NCI-H1436 (cell line): ENCODE measurements at places on chromosomes 4 and X.

DNA sequence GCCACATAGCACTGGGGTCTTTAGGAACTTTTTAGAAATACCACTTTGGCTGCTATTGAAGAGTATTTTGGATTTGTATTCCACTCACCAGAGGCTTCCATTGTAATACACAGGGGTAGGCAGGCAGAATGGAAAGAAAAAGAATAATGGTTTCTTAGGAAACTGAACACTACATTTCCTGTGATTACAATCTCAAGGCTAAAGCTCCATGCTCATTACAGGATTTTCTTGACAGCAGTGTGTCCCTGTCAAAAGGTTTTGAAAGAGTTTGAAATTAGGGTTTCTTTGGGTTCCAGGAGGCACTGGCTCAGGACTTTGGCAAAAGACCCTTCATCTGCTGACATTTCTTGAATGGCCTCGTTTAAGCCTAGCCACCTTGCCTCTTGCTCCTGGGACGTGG, 74.8 kb upstream of the STIM2 start:
- no peak for DNase-seq

- DNase-seq, result no peak
Measured at GRCh38 chrX:69366183-69366582, 137.9 kb upstream of the NALF2 start.

DNA sequence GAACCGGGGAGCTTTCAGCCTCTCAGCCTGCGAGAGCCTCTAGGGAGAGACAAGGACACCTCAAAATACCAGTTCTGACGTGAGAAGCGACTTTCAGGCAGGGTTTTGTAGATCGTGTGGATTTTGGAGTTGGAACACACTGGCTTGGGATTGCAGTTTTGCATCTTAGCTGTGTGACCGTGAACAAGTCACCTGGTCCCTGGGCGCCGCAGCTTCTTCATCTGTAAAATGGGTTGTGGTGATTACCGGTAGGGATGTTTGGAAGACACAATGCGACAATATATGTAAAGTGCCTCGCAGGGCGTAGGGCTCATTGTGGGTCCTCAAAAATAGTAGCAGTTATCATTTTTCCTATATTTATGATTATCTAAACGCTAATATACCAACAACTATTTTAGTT, 43.7 kb upstream of the STOX2 start:
- DNase-seq, result no peak

GRCh38 chr4:26859762-26860156, 882 bp upstream of the STIM2 start:
- no peak for DNase-seq

DNA sequence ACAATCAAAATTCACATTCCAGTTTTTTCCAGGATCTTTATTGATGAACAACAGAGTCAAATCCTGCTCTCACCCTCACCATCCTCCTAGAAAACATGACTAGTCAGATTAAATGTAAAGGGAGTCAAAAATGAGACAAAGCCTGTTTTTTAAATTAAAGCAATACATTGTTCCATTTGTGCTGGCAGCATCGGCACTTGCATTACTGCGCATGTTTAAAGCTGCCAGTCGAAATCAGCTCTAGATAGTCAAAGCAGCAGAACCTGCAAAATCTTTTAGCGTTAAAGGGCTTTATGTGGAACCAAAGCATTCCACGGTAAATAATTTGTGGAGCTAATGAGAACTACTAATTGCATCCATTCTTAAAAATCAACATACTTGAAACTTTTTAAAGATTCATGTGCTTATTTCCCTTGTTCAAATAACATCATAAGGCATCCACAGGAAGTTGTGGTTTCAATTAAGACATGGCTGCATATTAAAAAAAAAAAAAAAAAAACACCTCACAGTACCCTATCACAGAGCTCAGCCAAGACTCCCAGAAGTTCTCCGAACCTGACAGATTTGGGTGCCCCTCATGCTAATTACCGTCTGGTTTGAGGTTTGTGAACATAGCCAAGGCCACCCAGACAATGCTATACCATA, 82.2 kb downstream of the SH3KBP1 start:
- no peak for DNase-seq

DNA sequence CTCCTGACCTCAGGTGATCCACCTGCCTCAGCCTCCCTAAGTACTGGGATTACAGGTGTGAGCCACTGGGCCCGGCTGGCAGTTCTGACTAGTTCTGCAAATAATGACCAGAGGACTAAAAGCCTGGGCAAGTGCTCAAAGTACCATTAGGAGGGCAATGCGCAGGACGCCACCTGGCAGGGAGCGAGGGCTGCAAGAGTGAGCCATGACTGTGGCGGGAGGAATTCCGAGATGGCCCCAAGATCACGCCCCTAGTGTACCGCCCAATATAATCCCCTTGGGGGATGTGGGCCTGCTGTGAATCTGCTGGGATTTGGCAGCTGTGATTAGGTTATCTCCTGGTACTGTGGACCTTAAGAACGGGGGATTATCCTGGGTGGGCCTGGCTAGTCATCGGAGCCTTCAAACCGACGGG, 26.2 kb upstream of the GPR78 start:
- DNase-seq, result no peak

GRCh38 chr4:47926667-47927258, 12.4 kb upstream of the NFXL1 start:
- DNase-seq, result peak; percentile 62

- DNase-seq, result no peak
Measured at GRCh38 chr4:154329268-154329868, 162.2 kb downstream of the DCHS2 start.

DNA sequence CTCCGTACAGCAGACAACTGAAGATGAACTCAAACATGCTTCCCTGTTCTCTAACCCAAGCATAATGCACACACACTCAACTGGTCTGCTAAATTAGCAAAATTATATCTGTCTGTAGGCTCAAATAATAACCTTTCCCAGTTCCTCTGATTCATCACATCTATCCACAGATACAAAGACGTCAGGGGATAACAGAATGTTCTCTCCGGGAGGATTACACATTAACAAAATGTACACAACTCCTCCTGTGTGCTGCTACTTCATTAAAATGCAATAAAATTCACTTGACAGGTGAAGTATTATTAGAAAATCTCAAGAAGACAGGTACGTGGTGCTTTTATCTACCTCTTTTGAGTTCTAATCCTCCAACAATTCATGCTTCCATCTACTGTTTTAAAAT, 57.4 kb downstream of the FAT1 start:
- DNase-seq, result no peak

DNA sequence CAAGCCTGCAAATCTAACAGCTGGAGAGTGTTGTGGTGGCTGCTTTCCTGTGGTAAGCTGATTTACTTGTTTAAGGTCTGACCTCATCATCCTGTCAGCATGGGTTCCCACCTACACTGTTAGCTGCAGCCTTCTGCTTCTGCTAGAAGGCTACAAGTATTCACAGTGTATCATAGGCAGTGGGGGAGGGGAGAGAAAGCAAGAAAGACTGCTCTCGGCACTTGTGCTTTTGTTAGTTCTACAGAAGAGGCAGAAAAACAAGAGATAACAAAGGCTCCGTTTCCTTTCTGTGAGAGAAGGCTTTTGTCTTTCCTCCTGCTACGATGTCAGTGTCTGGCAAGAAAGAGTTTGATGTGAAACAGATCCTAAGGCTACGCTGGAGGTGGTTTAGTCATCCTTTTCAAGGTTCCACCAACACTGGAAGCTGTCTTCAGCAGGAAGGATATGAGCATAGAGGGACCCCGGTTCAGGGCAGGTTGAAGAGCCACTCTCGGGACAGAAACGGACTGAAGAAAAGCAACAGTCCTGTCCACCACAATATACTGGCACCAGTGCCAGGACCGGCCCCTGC, at the start of gene KLHL4:
KLHL4 (plus strand) TSS at position 232 of the 571 bp plus-strand sequence; CDS start at position 324, 92 bp downstream.
- DNase-seq, result no peak

- no peak for DNase-seq
Measured at GRCh38 chr4:150518559-150518958, 63.4 kb upstream of the MAB21L2 start.

GRCh38 chr4:83025563-83025962, 9.4 kb upstream of the COPS4 start:
- no peak for DNase-seq

- DNase-seq, result peak; percentile 49
Measured at GRCh38 chrX:136168929-136169735, 21.8 kb downstream of the FHL1 start.

- no peak for DNase-seq
Measured at GRCh38 chr4:152112190-152112589, 351.4 kb upstream of the GATB start.

DNA sequence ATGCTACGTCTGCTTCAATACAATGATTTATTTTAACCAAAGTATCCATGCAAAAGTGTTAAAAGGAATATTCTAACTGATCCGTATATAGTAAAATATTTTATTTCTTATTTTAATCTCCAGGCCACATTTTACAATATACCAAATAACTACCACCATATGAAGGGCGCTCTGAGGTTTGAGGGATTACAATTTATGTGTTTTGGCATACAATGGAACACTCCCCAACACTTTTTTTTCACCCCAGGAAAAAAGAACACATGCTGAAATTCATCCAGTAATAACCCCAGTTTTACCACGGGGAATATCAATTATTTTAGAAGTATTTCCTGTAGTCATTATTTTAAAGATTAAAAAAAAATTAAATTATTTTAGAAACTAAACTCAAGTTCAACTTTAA, 65.4 kb downstream of the APBB2 start:
- DNase-seq, result no peak

- no peak for DNase-seq
Measured at GRCh38 chrX:106220177-106220576, 52.1 kb downstream of the PWWP3B start.

GRCh38 chr4:26455571-26455970, 34.7 kb downstream of the CCKAR start:
- DNase-seq, result no peak

DNA sequence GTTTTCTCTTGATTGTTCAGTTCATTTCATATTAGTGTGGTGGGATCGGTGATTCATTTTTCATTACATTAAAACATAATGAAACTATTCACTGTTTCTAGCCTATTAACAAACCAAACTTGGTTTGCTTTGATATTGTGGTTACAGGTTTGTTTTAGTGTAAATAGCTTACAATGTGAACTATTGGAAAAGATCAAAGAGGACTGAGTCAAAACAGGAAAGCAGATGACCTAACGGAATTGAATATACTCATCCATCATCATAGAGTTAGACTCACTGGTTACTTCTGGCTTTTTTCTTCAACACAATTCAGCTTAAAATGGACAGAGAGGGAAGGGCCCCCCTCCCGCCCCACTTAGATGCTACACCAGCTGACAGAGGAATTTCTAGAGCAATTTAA, 616.2 kb upstream of the AADAT start:
- no peak for DNase-seq

GRCh38 chr4:156547891-156548290, 423.7 kb downstream of the PDGFC start:
- no peak for DNase-seq

GRCh38 chrX:47619486-47620302, at the start of gene SYN1:
TSS of gene SYN1 (minus strand) at chrX:47619857. CDS start at chrX:47619728, 129 bp downstream.
- DNase-seq, result peak; percentile 80

GRCh38 chr4:119525771-119526712, 102.6 kb downstream of the PDE5A start:
- no peak for DNase-seq

DNA sequence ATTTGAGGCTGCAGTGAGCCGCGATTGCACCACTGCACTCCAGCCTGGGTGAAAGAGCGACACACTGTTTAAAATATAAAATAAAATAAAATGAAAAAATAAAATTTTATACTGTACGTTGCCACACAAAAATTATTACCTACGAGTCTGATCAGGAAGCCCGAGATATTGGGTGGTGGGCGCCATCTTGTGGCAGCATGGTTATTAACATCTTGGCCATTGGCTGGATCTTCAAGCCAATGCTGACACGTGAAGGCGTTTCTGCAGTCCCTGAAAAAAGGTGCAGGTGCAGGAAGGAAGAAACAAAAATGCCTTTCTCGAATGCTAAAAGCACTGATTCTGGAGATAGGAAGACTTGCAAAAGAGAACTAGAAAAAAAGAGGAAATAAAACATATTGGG, 4.9 kb upstream of the TLR8 start:
- peak; percentile 13 for DNase-seq

DNA sequence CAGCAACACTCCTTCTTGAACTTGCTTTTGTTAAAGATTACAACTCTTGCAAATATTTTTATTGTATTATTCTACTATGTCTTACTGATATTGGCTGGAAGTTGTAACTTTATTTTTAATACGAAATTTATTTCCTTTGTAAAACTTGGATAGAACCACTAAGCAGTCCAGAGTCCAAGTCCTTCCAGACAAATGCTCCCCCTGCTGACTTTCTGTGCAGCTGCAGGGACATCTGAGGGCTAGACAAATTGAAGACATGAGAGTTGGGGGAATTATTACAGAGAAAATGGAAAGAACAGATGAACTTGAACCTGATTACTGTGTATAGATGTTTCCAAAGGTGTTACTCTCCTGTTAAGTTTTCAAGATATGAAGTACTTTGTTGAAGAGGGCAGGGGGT, 238.8 kb downstream of the GRIA3 start:
- no peak for DNase-seq

GRCh38 chrX:153953892-153954557, 9.6 kb upstream of the RENBP start:
- DNase-seq, result no peak

- peak; percentile 66 for DNase-seq
Measured at GRCh38 chrX:21487832-21488231, 113.6 kb downstream of the CNKSR2 start.

- DNase-seq, result no peak
Measured at GRCh38 chr4:114019276-114019968, 40.0 kb upstream of the ARSJ start.

DNA sequence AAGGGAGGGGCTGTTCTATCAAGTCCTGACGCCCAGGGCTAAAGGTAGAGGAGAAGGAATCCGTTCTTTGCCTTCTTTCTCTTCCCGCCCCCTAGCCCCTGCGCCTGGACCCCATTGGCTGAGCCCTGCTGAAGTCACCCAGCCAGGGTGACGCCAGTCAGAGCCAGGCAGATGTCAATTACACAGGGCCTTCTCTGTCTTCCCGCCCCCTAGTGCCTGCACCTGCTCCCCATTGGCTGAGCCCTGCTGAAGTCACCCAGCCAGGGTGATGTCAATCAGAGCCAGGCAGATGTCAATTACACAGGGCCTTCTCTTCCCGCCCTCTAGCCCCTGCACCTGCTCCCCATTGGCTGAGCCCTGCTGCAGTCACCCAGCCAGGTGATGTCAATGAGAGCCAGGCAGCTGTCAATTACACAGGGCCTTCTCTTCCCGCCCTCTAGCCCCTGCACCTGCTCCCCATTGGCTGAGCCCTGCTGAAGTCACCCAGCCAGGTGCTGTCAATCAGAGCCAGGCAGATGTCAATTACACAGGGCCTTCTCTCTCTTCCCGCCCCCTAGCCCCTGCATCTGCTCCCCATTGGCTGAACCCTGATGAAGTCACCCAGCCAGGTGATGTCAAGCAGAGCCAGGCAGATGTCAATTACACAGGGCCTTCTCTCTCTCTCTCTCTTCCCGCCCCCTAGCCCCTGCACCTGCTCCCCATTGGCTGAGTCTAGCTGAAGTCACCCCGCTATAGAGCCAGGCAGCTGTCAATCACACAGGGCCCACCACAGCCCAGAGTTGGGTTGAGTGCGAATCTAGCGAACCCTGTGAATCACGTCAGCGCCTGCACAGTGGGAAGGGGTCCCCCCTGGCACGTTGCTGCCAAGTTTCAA, 46.4 kb downstream of the ASMT start:
- DNase-seq, result peak; percentile 68

GRCh38 chr4:72555377-72555831, 13.6 kb downstream of the ADAMTS3 start:
- DNase-seq, result no peak

GRCh38 chrX:124413244-124413643, 66.9 kb downstream of the SH2D1A start:
- DNase-seq, result no peak

- DNase-seq, result no peak
Measured at GRCh38 chr4:31349907-31350306, 629.7 kb downstream of the PCDH7 start.
